ENCODE measurements at places on chromosomes 7 and 10.

- no peak for DNase-seq
These were observed 22.2 kb upstream of the CCL24 start for GRCh38 chr7:75835688-75836285.

GRCh38 chr10:129867631-129868179 lies 96.4 kb downstream of the EBF3 start:
- no peak for DNase-seq

DNA sequence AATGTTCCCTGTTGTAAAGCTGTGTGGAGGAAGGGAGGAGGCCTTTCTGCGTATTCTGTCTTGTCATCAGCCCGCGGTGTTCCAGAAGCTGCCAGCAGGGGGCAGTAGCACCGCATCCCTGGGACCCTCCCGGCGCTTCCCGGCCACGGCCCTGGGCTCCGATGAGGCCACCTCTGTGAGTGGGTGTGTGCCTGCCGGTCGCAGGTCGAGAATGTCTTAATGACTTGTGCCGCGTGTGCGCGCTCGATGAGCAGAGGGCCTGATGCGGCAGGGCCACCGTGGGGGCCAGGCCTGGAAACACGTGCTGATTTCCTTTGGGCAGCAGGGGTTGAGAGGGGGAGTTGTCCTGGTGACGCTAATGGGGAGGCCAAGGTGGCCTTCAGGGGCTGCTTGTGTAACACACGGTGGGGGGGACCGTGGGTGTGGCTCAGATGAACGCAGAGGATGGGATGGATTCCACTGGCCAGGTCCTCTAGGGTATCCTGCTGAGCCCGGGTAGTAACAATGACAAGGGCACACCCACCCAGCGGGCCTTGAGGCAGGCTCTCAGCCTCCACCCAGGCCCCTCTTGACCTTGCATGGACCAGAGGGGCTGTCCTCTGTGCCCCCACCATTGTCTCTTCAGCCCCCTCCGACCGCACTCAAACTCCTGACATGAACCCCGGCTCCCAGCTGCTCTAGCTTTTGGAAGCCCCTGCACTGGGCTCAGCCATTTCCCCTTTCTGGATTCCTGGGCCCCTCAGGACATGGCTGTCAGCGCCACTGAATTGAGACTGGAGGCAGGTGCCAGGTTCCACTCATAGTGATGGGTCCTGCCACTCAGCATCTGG lies 135.9 kb upstream of the PODXL start:
- no peak for DNase-seq

DNA sequence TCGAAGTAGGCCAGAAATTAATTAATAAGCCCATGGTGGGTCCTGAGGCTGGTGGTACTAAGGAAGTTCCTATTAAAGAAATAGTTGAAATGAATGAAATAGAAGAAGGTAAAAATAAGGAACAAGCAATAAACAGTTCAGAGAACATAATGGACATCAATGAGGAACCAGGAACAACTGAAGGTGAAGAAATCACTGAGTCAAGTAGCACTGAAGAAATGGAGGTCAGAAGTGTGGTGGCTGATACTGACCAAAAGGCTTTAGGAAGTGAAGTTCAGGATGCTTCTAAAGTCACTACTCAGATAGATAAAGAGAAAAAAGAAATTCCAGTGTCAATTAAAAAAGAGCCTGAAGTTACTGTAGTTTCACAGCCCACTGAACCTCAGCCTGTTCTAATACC lies 36.0 kb downstream of the SLK start:
- no peak for DNase-seq

DNA sequence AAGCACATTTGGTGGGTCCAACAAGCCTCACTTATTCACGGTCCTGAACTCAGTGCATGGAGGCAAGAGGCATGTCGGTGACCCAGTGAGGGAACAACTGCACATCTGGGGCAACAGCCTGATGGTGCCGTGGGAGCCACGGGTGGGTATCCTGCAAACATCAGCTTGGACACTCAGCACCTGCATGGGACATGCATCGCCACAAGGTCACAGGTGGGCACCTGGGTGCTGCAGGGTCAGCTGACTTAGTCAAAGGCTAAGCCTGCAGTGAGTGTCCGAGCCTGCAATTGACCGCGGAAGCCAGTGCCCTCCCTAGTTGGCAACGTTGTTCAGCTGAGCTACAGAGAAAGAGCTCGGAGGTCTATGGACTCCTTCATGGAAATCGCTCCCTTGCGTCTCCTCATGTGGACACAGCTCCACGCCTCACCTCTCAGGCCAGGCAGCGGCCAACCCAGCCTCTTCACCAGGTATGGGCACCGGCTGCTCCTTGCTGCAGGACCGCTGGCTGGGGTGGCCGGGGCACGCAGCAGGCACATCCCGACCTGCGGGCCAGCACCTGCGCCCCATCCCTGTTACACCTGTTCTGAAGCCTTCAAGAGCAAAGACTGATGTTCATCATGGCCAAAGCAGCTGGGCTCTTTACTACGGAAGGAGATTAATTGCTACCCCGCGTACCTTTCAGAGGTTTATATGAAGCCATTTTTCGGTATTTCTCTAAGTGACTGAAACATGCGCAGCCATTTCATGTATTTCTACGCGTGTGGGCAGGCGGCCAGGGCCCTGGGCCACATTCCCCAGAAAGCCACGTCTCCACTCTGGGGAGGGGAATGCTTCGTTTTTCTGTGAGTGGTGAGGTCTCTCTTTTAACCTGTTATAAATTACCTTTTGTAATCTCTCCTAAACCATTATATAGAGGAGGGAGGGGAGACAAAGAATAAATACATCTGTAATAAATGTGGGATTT lies 380.7 kb downstream of the DNAJB6 start:
- no peak for DNase-seq

- DNase-seq: no peak
These were observed 219.5 kb downstream of the GLI3 start for GRCh38 chr7:42017349-42017986.

DNA sequence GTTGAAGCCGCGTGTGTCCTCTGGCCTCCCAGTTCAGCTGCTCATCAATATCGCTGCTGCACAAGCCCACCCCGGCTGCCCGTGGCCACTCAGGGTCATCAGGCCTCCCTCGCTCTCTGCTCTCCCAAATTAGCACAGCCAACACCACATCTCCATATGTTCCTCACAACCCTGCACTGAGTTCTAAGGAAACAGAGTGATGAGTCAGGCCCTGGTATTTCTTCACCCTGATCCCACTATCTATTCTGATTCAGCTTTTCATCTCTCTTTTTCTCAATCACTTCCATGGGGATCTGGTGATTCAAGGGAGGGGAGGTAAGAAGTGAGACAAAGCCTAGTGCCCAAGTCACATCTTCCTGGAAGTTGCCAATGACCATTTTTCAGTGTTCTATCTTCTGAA lies 23.8 kb downstream of the CYTH3 start:
- no peak for DNase-seq

GRCh38 chr10:90642136-90642535 lies 215.7 kb downstream of the HTR7 start:
- no peak for DNase-seq

DNA sequence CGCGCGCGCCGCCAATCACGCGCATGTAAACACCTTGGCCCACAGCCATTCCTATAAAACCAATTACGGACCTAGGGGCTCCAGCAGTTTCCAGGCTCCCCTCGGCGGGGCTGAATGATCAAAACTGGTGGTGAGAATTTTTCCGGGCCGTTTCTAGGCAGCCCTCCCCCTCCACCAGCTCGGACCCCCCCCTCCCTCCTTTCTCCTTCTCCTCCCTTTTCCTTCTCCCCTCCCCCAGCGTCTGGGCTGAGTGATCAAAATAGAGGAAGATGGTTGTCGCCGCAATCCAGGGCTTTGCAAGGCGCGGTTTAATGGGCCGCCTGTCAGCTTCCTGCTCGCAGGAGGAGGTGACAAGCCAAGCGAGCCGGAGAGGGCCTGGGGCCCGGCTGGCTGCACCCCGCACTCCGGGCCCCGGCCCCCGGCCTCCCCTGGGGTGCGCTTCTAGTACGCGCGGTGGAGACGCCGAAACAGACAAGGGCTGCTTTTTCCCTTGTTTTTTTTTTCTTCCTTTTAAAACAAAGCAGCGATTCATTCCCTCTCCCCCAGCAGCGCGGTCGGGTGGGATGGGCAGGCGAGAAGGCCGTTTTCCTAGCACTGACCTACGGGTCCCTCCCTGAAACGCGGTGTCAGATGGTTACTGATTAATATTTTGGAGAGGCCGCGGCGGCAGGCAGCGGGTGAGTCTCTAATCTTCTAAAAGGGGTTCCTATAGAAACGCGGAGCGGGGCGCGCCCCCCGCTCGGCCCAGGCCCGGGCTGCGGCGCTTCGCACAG lies 528 bp upstream of the TNRC18 start:
- no peak for DNase-seq

GRCh38 chr7:11650500-11650899 lies 181.5 kb downstream of the THSD7A start:
- no peak for DNase-seq

GRCh38 chr10:5583525-5584175 lies 58.9 kb downstream of the CALML3 start:
- no peak for DNase-seq

- DNase-seq: no peak
These were observed 50.9 kb upstream of the PAPSS2 start for GRCh38 chr10:87608756-87609155.

GRCh38 chr7:122135275-122135674 lies 8.8 kb downstream of the AASS start:
- DNase-seq: no peak

DNA sequence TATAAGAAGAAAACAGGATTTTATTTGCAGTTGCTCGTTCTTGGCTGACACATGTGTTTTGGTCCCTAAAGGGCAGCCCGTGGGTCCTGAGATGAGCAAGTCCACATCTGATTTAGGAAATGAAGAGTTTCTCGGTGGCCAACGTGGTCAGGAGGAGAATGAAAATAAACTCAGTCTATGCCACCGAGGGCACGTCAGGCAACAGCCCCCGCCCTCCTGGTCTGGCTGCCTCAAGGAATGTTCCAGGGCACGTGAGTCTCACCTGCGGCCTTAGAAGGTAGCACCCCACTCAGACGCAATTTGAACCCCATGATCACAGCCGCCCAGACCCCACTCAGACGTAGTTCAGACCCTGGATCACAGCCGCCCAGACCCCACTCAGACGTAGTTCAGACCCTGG lies 197.2 kb downstream of the ADARB2 start:
- DNase-seq: no peak

DNA sequence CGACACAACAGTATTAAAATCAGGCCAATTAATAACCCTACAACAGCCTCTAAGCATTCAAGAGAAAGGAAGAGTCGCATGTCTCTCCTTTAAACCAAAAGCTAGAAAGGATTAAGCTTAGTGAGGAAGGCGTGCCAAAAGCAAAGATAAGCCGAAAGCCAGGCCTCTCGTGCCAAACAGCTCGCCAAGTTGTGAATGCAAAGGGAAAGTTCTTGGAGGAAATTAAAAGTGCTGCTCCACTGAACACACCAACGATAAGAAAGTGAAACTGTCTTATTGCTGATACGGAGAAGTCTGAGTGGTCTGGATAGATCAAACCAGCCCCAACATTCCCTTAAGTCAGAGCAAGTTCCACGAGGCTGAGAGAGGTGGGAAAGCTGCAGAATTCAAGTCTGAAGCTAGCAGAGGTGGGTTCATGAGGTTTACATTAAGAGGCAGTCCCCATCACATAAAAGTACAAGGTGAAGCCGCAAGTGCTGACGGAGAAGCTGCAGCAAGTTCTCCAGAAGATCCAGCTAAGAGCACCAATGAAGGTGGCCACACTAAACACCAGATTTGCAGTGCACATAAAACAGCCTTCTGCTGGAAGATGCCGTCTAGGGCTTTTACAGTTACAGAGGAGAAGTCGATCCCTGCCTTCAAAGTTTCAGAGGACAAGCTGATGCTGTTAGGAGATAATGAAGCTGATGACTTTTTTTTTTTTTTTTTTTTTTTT lies 194.8 kb downstream of the MAD1L1 start:
- no peak for DNase-seq

GRCh38 chr7:130338233-130338632 lies 6.4 kb upstream of the CPA5 start:
- no peak for DNase-seq

DNA sequence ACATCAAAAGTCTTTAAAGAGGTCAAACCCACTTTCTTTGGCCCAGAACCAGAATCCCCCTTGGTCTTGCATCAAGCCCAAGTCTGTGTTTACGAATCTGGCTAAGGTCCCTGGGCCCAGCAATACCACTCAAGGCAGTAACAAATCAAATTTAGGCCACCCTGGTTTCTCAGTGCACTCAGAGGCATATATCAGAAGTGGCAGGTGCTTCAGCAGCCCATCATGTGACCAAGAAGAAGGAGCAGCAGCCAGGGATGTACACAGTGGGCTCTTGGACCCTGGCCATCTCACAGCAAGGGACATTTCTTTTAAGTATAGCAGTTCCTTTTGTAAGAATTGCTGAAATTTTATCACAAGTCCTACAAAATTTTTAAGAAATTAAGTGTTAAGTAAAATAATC lies 7.3 kb upstream of the SLC25A13 start:
- no peak for DNase-seq

DNA sequence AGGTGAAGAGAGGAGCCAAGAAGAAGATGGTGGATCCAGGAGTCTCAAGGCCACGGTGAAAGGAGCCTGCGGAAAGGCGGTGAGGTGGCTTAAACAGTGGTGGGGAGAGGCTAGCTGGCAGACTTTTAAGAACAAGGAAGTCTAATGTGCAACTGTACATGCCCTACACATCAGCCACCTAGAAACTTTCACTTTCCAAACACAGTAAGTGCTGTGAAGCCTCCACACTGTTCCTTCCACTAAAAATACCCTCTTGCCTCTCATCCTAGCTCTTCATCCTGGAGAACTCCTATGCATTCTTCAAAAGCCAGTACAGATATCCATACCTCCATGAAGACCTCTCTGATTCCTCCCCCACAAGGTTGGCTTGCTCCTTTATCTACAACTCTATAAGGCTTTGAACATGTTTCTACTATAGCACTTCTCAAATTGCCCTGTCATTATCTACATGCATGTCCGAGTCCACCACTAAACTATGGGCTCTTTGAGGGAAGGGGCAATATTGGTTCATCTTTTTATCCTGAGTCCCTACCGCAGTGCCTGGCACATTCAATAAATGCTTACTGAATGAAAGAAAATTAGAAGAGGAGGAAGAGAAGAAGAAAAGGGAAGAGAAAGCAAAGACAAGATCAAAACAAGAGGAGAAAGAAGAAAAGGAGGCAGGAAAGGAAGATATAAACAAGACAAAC lies 54.2 kb downstream of the DNAJC12 start:
- no peak for DNase-seq

GRCh38 chr10:121216295-121216694 lies 365.1 kb downstream of the WDR11 start:
- no peak for DNase-seq

DNA sequence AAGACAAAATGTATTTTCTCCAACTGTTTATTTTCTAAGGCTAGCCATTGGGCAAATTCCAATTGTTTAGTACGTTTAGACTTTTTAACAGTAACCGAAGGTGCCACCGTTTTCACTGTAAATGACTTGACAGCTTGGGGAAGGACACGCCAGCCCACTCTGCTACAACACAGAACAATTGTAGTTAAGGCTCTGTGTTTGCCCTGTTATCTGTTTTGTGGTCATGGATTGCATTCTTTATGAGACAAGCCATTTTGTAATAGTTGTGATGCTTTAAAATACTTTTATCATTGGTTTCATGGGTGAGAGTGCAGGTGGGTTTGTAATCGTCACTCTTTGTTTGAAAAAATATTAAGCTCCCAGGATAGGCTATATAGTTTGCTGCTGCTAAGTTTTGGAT lies 6.6 kb upstream of the PITRM1 start:
- DNase-seq: no peak
